ENCODE measurements at places on chromosomes 6 and 20.
A peak's percentile ranks its signal among the peaks of the same experiment; 100 is the strongest.

- no peak for DNase-seq
Measured at GRCh38 chr6:159434410-159434809, 258.6 kb downstream of the SOD2 start.

GRCh38 chr6:151228788-151229400 is 10.9 kb upstream of the AKAP12 start:
- no peak for DNase-seq

DNA sequence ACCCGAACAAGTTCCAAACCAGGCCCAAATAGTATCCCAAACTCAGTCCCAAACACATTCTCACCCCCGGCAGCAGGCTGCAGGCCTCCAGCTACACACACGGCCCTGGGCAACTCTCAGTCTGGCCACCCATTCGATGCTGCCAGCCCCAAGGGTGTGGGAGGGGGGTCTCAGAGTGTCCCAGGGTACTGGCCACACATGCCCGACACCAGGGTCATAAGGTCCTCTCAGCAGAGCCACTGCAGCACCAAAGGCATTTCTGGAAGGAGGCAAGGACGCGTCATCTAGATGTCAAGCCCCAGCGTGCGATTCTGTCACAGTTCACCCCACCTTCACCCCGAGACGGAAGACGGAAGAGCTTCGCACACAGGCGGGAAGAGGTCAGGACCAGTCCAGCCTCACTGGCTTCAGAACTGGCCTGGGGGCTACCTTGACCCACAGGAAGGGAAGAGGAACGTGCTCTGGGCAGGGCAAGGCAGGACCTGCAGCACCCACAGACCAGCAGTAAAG is 9.5 kb downstream of the MYL9 start:
- no peak for DNase-seq

DNA sequence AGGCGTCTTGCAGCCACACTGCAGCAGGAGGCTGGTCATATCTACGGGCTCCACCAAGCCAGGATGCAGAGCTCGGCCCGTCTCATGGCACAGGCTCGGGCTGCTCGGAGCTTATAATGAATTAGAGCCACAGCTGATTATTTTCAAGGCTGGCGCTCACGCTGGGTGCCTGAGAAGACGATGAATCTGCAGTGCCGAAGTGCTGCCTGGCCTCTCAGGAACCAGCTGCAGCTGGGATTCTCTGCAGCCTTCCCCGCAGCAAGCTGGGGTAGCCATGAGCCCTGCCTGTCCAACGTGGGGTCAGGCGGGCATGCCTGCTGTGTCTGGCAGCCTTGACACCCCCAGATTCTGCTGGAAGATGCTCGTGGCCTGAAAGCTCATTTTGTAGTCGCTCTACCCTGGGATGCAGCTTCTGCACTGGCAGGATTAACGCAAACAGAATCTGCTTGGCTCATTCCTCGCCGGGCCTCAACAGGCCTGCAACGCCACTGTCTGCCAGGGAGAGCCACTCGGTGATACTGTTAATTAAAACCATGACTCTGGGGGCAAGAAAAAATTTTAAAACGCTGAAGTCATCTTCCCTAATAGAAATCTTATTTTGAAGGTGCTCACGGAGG is 104.3 kb downstream of the CDH26 start:
- DNase-seq = no peak

GRCh38 chr6:84525907-84526306 is 238.5 kb downstream of the TBX18 start:
- DNase-seq = no peak

GRCh38 chr6:40152701-40153436 is 218.6 kb upstream of the MOCS1 start:
- no peak for DNase-seq

- peak; percentile 13 for DNase-seq
Measured at GRCh38 chr20:32681175-32682084, 7.7 kb upstream of the C20orf203 start.

All from activated CD4-positive, alpha-beta T cell treated with anti-CD3 and anti-CD28 coated beads, Interleukin-10, Interleukin-2, amounts not matched to agents 100 ng/mL and 50 ng/mL, durations not matched to agents 16 hours and 8 hours (primary cell).